ENCODE measurements at places on chromosomes 7 and 10.

DNA sequence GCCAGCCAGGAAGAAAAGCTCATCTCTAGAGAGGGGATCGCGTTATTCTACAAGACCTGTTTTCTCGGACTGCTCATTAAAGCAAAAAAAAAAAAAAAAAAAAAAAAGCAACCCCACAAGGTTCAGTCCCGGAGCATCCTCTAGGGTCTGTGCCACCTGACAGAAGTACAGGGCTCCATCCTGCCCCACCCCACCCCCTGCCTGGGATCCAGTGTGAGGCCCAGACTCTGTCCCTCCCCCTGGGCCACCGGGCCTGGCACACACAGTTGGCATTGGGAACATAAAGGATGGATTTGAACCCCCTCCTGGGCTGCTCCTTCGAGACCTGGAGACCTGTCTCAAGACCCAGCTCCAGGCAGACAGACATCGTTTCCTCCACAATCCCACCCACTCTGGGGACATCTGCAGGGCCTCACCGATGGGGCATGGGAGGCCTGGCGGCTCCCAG, 688 bp downstream of the ORAI2 start:
- no peak for DNase-seq

- no peak for DNase-seq
Observed at GRCh38 chr10:5596611-5597341, 69.6 kb downstream of the ASB13 start.

- peak; percentile 26 for DNase-seq
Observed at GRCh38 chr10:42932735-42933447, 144.0 kb upstream of the RET start.

DNA sequence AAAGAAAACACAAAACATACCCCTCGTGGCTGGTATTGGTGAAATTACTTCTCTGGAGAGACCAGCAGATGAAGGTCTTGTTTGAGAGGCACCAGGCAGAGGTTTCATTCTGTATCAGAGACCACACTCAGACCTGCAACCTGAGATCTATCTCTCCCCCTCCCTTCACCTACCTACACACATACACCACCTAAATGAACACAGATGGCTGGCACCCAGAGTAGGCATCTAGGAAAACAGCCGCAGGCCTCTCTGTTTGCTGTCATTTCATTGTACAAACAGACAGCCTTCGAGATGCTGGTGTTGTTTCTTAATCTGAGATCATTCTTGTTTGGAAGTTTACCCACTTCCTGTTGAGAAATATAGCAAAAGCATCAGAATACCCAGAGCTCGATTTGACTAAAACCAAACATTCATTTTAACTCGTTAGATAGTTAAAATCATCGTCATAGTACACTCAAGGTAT, 173.9 kb upstream of the SLC25A13 start:
- no peak for DNase-seq

DNA sequence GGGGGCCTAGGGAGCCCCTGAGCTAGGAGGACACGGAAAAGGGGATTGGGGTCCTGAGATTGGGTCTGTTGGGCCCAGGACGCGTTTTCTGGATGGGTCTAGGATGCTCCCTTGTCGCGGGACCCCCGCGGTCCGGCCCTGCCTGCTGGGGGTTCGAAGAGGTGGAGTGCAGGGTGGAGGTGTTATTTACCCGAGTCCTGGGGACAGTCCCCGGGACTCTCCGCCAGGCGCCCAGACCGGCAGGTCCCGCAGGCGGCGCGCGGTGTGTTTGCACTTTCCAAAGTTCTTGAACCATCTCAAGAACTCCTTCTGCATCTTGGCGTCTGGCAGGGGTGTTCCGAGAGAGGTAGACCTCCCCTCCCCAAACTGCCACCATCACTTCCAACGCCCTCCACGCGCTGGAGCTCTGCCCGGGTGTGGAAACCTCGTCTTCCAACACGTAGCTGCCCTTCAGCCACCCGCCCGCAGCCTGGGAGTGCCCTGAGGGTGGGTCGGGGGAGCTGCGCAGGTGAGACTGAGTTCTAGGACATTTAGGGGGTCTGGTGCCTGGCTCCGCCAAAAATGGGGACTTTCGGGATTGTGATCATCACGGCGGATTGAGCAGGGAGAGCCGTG, 569 bp downstream of the CAV1 start:
- no peak for DNase-seq

DNA sequence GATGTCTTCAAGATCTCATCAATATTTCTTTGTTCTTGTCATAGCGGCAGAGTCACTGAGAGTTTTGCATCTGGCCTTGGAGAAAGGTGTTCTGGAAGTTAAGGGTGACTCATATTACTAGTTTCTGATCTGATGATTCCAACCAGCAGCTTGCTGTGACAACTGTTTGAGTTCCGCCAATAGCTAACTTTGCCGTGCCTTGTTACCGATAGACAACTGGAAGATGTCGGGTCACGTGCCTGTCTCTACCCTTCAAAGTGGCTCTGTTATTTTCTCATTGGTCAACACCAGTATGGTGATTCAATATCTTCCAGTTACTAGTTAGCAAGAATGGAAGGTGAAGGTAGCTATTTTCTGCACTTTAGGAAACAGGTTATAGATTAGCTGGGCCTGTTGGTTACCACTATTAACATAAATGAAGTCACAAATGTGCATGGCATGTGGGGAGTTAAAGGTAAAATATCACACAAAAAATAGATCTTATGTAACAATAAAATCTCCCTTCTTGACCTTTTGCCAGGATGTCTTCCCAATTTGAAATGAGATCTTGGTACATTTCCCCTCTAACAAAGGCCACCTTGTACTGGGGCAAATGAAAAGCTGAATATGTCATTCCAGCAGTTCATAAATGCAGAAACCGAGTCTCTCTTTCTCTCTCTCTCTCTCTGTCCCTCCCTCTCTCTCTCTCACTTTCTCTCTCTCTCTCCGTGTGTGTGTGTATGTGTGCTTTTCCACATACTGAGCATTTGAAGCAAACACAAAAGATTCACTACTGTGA, 2.6 kb upstream of the MGAM2 start:
- DNase-seq: no peak

DNA sequence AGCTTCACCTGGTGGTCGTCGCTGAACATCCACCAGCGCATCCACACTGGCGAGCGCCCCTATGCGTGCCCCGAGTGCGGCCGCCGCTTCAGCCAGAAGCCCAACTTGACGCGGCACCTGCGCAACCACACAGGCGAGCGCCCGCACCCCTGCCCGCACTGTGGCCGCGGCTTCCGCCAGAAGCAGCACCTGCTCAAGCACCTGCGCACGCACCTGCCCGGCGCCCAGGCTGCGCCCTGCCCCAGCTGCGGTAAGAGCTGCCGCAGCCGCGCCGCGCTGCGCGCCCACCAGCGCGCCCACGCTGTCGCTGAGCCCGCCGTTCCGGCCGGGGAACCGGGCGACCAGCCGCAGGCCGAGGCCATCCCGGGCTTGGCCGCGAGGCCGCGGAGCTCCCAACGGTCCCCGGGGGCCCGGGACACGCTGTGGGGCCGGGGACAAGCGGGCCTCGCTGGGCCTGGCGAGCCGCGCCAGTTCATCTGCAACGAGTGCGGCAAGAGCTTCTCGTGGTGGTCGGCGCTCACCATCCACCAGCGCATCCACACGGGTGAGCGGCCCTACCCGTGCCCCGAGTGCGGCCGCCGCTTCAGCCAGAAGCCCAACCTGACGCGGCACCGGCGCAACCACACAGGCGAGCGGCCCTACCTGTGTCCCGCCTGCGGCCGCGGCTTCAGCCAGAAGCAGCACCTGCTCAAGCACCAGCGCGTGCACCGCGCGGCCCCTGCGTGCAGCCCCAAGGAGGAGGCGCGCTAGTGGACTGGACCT, 18.4 kb downstream of the ZNF775 start:
- no peak for DNase-seq

GRCh38 chr7:147298611-147299043, 1182.0 kb downstream of the CNTNAP2 start:
- no peak for DNase-seq

DNA sequence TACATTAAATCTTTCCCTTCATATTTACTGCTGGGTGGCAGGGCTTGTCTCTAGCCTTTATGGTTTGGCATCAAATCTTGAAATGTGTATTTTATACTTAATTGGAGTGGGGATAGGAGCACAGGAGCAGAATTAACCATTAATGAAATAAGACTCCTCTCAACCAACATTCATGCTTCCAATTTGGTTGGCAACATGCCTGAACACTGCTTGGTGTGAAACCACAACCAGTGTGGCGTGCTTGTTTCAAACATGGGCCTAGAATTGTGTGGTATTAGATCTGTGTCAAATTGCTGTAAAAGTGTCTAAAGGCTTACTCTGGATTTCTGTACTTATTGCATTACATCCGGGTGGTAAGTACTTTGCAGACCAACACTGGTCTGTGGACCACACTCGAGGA, 25.1 kb upstream of the VPS41 start:
- no peak for DNase-seq

GRCh38 chr7:16930946-16931345, 49.2 kb upstream of the AGR3 start:
- no peak for DNase-seq

DNA sequence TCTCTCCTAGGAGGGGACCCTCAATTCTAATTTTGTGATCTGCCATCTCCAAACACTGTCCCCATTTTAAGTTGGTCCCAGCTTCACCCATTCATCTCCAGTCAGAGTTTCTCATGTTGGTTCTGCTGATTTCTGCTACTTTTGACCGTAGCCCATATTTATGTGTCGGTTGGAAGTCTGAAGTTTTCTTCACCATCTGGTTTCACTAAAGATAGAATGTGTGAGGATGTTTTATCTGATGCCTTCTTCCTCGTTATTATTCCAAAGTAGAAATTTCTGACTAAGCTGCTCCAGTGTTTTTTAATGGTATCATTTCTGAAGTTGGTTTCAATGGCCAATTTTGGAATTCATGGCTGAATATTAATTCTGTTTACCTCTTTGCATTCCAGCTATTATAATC, 21.3 kb upstream of the IFIT2 start:
- DNase-seq: no peak

DNA sequence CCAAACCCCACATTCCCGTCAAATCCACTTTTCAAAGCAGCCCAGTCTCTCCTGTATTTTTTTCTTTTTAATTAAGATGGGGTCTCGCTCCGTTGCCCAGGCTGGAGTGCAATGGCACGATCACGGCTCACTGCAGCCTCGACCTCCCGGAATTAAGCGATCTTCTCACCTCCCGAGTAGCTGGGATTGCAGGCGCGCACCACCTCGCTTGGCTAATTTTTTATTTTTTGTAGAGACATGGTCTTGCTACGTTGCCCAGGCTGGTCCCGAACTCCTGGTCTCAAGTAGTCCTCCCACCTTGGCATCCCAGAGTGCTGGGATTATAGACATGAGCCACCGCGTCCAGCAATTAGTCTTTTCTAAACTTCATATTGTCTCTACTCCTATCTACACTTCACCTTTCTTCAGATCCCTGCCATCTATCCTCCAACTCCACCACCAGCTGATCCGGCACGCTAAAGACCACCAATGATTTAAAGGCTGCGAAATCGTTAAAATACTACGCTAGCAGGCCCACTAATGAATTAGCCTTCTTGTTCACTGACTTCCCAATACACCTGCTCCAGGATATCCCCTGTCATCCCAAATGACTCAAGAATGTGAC, 525 bp upstream of the CHUK start:
- DNase-seq: no peak

DNA sequence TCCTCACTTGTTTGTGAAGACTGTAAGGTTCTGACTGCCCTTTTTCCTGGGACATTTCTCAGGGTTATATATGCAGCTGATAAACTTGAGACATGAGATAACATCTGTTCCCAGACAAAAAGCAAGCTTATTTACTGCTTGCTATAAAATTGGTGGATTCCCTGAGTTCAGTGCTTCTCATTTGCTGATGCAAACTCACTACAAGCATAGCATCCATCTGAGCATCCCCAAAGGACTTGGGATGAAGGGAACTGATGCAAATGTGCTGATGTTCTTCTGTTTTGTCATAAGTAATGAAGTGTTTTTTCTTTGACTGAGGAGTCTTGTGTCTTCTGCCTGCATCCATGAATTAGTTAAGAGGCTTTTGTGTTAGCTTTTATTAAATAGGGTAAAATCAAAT, 183.2 kb downstream of the ADK start:
- no peak for DNase-seq
